ENCODE measurements at places on chromosomes 3 and 15. TPM values are rescaled to one million over a fixed set of nuclear protein-coding genes. Genes with fewer than 3 reads are reported as not detected.

DNA sequence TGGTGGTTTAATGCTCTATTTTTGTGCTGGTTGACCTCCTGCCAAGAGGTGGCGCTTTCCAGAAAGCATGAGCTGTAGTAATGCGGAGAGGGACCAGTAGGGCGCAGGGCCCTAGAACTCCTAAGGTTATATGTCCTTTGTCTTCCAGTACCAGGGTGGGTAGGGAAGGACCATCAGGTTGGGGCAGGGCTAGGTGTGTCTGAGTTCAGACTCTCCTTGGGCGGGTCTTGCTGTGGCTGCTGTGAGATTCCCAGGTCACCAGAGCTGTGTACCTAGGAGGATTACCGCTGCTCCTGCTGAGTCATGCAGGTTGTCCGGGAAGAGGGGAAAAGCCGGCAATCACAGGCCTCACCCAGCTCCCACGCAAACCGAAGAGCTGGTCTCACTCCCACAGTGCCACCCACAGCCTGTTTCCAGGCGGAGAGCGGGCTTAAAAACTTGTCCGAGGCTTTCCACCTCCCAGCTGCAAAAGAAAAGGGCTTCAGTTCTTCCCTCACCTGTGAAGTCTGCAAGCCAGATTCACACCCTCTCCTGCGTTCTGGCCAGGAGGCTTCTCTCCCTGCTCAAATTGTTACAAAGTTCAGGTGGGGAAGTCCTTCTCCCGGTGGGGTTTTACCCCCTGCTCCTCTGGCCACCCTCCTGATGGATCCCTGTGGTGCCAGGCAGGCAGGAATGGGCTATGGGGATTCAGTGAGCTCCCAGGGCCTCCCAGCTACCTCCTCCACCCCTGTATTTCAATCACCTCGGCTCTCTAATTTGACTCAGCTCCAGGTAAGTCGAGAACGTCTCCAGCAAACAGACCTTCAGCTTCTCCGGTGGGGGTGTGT lies 37.7 kb upstream of the BCHE start:
- DNase-seq: no peak

Gene CSPG4
- not detected for total RNA-seq

Gene RPLP1
- 4,142 TPM for total RNA-seq

Gene HES1
- 0.35 TPM for total RNA-seq

- no peak for DNase-seq
Observed at GRCh38 chr15:58115692-58116091, 22.5 kb upstream of the AQP9 start.
